ENCODE measurements at places on chromosomes 4 and X.
A peak's percentile ranks its signal among the peaks of the same experiment; 100 is the strongest.

DNA sequence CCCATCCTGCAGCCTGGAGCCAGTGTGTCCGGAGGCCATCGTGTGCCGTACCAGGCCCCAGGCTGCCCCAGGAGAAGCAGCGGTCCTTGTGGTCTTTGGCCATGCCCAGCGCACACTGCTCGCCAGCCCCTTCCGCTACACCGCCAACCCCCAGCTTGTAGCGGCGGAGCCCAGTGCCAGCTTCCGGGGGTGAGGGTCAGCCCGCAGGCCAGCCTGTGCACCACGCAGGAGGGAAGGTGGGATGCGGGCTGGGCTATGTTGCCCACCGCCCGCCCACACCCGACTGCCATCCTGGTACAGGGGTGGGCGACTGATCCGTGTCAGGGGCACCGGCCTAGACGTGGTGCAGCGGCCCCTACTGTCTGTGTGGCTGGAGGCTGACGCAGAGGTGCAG lies 7.6 kb upstream of the SRPK3 start:
- no peak for DNase-seq

DNA sequence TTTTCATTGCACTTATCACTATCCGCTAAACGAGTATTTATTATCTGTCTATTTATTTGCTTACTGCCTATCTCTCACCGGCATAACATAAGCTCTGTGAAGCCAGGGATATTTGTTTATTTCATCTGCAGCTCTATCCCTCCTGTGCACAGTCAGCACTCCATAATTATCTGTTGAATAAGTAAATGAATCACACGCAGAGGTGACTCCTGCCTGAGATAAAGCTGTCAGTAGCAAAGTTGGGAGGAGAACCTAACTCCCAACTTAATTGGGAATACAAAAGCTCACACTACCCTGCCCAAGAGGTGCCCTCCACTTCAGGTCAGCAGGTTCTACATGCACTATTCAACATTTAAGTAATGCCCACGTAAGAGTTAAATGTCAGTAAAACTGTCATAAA lies 85.7 kb downstream of the CORIN start:
- DNase-seq = no peak

DNA sequence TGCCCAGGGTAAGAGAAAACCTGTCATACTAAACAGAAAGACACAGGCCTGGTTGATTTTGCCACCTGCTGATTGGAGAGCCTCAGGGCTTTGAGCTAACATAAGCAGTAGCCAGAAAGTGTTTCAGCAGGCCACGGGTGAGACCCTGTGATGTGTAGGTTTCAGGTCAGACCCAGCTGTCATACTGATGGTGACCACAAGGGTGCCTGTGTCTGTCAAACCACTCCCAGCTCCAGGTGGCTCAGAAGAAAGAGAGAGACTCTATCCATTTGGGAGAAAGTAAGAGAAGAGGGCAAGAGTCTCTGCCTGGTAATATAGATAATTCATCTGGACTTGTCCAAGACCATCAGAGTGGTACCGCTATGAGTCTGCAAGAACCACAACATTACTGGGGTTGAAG lies 72.8 kb upstream of the NLRP2B start:
- no peak for DNase-seq

GRCh38 chr4:76544725-76545124 lies 109.7 kb downstream of the SHROOM3 start:
- no peak for DNase-seq

- peak; percentile 5 for DNase-seq
Observed at GRCh38 chr4:56445699-56446098, 9.6 kb downstream of the PAICS start.

DNA sequence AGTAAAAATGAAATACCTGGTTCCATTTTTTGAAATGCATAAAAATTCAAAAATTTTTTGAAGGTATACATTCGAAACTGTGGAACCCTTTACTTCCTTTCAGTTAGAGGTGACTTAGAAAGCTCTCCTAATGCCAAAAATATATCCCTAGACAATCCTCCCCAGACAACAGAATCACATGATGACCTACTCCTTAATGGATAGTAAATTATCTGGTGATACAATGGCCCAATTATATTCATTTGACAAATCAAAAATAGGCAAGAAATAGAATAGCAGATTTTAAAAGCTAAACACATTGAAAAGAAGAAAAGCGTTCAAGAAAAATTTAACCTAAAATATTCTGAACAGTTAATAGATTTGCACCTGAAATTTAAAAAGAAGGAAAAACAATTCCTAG lies 3.5 kb upstream of the UGT2A2 start:
- DNase-seq = no peak

- DNase-seq = no peak
Observed at GRCh38 chr4:29295280-29295679, 1424.9 kb upstream of the PCDH7 start.

- DNase-seq = no peak
Observed at GRCh38 chr4:76659103-76659490, 224.1 kb downstream of the SHROOM3 start.

- DNase-seq = no peak
Observed at GRCh38 chrX:10104958-10105658, 51.7 kb upstream of the CLCN4 start.

DNA sequence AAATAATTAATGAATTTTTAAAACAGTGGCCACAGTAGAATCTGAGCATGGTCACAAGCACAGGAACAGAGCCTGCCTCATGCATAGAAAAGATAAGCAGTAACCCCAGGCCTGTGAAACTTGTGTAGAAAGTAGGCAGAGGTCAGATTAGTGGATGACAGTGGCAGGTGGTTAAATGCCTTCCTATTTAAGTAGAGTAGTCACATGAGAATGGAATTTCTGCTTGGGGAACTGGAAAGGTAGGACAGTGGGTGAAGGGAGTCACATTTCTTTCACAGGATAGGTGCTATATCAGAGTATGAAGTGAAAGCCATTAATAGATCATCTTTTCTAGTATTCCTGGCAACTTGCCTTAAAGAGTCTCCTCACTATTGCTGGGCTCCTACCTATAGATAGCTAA lies 34.9 kb upstream of the ASB12 start:
- DNase-seq = no peak

DNA sequence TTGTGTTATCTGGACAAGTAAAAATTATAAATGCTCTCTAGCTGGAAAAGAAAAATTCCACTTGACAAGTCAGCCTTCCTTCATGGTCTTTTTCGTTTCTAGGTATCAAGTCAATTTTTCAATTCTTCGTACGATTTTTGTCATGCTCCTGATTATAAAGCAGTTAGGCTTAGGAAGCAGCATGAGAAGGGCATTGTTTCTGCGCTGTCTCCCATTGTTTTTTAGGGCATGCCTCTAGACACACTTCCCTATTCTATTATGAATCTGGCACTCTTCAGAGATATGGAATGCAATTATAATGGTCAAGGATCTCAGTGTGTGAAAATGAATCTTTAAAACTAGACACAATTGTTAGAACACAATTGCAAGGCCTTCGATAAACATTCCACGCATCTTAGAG lies 164.1 kb upstream of the FAT1 start:
- no peak for DNase-seq

GRCh38 chr4:46386570-46386969 lies 3.4 kb downstream of the GABRA2 start:
- DNase-seq = no peak

DNA sequence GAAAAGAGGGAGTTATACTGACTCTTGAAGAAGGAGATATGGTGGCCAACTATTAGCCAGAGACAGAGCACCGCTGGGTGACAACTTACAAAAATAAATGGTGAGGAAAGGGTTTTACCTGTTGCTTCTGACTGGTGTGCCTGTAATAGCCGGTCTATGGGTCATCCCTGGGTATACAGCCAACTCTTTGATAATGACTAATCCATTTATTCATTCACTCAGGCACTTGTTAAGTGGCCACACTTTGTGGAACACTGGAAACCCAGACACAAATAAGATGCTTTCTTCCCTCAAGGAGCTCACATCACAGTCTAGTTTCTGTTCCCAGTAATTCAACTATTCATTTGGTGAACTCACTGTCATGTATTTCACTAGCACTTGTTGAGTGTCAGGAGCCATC lies 13.2 kb upstream of the CAPN6 start:
- DNase-seq = no peak

DNA sequence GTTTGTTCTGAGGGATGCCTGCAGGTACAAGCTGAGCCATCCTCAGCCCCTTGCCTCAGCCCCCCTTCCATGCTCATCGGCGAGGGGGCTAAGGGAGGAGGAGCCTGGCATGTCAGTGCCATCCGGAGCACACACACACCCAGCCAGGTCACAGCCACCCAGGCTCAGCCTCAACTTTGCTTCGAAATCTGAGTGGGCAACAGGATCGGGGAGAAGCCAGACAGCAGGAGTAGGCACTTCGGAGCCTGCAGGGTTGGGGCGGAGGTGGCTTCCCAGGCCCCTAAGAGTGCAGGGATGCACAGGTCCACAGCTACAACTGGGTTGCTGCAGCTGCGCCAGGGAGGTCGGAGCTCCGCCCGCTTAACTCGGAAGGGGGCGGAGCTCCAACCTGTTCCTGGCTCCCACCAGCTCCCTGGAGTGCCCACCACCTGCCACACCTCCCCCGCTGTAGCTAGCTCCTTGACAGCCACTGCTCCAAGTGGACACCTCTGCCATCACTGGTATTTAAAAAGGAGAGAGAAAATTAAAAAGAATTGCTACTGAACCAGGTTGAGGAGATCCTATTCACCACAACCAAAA lies 192.9 kb upstream of the GALNT7 start:
- no peak for DNase-seq

DNA sequence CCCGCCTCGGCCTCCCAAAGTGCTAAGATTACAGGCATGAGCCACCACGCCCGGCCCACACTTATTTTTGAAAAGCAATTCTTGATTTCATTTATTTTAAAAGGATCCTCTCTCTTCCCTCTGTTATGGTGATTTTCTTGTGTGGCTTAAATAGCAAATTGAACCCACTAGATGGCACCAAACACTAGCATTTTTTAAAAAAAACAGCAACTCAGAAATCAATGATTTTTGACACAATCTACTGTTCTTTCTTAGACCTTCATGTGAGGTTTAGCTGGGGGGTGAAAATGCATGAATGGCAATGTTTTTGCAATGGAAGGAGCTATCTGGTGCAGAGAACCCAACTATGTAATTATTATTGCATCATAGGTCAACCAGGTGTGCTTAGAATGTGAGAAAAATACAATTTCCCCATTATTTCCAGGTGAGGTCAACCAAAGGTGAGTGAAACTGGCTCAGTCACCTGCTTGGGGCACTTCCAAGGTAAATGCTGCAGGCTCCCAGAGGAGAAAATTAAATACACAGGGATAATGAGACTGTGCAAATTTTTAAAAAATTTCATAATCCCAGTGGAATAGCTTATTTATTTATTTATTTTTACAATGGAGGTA lies 226.7 kb upstream of the PRKX start:
- no peak for DNase-seq

DNA sequence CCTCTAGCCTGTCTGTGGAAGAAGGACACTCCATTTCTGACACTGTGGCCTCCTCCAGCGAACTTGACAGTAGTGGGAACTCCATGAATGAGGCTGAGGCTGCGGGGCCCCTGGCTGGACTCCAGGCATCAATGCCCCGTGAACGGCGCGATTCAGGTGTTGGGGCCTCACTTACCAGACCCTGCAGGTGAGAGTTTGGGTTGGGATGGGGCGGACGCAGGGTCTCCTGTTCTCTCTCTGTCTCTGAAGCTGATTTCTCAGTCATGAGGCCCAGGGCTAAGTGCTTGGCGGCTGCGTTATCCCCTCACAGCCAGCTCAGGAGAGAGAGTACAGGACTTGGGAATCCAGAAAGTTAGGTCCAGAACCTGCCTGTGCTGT lies 71.0 kb downstream of the STARD8 start:
- no peak for DNase-seq

DNA sequence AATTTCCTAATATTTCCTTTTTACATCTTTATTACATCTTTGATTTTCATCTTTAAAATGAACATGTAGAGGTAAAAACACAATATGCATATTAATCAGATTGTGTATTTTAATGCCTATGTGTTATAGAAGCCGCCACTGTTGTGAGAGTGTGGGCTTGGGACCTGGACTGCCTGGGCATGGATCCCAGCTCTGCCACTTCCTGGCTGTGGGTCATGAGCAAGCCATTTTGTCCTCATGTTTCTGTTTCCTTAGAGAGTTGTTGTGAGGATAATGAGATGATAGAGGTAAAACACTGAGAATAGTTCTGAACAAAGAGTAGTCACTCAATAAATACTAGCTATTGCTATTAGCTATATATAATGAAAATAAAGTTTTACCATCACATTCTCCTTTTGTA lies 38.4 kb upstream of the SCOC start:
- DNase-seq = no peak

DNA sequence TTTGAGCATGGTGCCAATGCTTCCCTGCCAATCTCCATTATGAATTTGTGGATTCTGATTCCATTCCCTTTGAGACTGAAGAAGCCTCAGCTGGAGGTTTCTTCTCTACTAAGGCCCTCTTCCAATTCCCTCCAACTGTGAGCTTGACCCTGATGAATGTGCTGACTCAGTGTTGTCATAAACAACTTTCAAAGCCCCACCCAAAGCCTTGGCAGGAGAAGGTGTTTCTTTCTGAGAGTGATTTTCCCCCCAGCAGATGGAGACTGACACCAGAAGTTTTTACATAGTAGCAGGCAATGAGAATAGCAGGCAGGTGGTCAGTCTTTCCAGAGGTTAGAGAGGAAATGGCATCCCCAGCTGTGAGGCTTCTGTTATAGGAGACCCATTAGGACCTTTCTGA lies 53.1 kb downstream of the OCRL start:
- no peak for DNase-seq

- DNase-seq = no peak
Observed at GRCh38 chr4:124265701-124266100, 446.8 kb downstream of the ANKRD50 start.

- no peak for DNase-seq
Observed at GRCh38 chrX:153867139-153867538, 18.8 kb downstream of the L1CAM start.

DNA sequence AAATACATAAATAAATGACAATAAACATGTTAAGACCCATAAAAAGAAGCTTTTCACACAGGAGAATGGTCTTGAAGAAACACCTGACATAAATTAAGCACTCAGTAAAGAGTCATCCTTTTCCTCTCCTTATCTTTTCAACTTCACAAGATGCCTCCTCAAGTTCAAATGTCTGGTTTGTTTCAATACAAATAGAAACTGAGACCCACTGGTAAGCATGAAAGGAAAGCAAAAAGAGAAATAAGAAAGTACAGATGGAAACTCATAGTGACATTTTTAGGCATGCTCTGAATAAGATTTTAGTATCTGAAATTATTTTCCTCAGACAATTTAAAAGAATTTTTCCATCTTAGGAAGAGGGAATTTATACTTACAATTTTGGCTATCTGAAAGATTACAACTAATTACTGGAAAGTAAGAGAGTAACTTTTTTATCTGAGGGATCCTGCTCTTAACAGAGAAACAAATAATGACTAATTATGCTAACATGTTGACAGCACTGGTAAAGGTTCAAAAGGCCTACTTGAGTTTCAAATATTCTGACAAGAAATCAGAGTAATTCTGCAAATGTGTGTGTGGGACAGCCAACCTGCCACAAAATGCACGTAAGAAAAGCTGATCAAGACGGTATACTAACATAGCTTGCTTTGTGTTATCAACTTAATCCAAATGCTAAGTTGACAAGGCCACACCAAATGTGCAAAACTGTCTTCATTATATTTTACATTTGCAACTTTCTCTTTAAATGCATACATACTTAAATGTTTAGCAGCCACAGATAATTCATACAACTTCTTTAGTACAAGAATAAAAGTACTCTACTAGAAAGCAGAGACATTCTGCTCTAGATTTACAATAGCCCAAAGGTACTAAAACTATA lies 113.0 kb downstream of the IQCM start:
- DNase-seq = no peak

Measured in inflammatory macrophage (primary cell).